Stimulated activated CD4-positive, alpha-beta T cell treated with anti-CD3 and anti-CD28 coated beads, Interleukin-12 subunit alpha, Interleukin-12 subunit beta, amount 100 ng/mL, for 4 hours (primary cell): ENCODE measurements at places on chromosomes 3 and 15.

GRCh38 chr3:150762662-150763121, 277 bp downstream of the SIAH2 start:
- DNase-seq: no peak

GRCh38 chr3:79253704-79254103, 514.1 kb downstream of the ROBO1 start:
- no peak for DNase-seq

GRCh38 chr3:128971421-128972100, 22.3 kb downstream of the CFAP92 start:
- DNase-seq: no peak

DNA sequence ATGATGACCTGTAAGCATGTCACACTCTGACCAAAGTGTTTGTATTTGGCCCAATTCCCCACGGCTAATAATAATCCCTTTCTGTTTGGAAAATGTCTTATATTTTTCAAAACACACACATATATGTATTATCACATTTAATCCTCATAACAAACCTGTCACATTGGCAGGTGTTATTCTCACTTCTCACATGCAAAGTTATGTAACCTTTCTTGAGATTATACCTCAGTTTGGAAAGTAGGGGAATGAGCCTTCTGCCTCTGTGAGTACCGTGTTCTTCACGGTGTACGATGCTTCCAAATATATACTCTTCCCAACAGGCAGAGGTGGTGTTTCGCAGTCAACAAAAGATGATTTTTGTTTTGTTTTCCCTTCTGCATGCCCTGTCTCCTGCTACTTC, 205.6 kb downstream of the TP63 start:
- DNase-seq: no peak

DNA sequence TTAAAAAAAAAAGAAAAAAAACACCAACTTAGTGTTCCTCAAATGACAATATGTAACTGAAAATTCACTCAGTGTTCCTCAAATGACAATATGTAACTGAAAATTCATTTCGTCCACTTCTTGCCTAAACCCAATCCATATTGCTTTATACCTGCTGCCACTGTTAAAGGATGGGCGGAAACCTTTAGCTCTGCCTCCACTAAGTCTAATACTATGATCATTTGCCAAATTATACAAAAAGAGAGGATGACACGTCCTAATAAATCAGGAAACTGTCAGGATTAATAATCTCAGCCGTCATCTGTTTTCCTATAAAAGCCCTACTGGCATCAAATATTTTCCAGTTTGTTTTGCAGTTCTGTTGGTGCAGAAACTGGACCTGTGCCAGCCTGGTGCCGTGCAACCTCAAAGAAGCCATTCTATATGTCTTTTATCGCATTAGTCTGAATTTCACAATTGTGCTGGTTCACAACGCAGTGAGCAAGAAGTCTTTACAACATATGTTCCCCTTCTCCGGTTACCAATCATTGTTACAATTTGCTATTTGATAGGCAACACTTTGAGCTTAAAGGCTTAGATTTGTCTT, 160.4 kb upstream of the KCNH8 start:
- no peak for DNase-seq

DNA sequence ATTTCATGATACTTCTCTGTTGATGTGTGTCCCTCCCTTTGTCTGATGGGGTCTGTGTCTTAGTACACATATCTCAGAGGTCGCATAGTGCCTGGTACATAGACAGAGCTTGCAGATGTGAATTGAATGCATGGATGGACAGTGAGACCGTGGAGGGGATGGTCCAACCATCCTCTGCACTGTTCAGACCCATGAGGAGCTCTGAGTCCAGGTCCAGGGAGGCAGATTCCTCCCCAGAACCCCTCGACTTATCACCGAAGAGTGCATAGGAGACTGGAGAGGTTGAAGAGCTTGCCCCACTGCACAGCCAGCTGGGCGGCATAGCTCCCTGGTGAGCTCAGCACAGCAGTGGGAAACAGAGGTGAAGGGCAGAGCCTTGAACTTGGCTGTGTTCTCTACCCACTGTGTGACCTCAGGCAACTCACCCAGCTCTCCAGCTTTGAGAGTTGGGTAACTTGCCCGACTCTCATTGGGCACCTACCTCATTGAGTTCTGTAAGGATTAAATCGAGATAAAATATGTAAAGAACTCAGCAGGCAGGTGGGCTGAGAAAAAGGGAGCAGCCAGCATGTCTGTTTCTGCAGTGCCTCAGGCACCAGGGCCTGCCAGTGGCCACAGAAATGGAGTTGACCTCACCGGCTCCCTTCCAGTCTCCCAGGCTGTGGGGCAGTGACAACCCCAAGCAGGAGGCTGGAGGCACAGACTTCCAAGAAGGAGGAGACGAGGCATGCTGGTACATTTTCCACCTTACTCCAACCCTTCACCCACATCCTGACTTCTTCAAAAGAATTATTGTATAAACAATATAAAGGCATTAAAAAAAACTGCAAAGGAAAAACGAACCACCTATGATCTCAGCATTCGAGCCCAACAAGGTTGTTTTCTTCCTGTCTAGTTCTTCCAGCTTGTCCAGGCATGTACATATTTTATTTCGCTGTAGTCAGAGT, 54.1 kb upstream of the TFRC start:
- no peak for DNase-seq

- DNase-seq: no peak
Measured at GRCh38 chr3:140397847-140398246, 280.0 kb upstream of the TRIM42 start.

GRCh38 chr3:43162230-43163084, 56.6 kb upstream of the POMGNT2 start:
- DNase-seq: no peak

- no peak for DNase-seq
Measured at GRCh38 chr15:92845126-92845508, 55.0 kb upstream of the CHD2 start.

GRCh38 chr3:138263104-138263503, 66.5 kb downstream of the NME9 start:
- no peak for DNase-seq

- DNase-seq: no peak
Measured at GRCh38 chr3:153688301-153689120, 432.7 kb upstream of the ARHGEF26 start.

DNA sequence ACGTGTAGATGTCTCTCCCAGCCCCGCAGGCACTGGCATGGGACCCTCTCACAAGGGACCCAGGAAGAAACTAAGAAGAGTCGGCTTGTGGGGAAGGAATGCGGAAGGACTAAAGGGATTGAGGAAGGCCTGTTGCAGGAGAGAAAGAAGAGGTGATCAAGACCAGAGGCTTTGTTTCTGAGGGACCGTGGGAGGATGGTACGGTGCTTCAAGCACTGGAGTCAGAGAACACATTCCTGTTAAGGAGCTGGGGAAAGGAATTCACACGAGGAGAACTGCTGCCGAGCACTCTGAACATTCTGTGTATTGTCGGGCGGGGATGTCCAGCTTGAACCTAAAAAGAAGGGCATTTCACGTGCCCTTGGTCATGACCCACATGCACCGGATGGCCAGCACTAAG, 91.4 kb downstream of the TAMM41 start:
- DNase-seq: no peak

DNA sequence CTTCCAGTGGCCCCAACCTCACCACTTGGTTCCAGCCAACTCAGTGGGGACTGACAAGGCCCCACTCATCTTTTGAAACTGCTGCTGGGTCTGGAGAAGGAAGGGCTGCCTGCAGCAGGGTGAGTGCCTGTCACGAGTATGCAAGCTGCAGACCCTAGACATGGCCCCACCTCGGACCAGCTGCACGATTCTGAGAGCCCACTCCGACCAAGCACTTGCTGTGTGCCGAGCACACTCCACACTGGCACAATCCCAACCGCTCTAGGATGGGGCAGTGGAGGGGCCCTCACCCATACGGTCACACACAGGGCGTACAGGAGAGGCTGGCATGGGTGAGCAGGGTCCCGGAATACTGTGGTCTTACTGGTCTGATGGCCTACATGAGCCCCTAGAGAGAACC, 8.0 kb upstream of the PLXND1 start:
- DNase-seq: no peak

DNA sequence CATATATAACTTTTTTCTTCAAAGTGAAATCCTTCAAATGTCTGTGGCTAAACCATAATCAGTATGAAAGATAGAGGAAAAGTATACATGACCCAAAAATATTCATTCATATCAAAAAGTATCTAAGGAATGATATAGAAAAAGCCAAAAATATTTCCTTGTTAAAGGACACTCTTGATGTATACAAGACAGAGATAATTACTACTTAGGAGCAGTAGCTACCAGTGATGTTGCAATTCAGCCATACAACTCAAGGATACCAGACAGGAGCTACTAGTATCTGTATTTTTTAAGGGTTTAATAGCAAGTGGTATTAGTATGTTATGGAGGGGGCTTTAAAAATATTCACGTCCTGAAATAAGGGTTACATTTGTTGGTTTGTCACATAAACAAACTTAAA, 37.0 kb downstream of the FBXL22 start:
- DNase-seq: no peak

- no peak for DNase-seq
Measured at GRCh38 chr3:121885386-121885785, 8.8 kb upstream of the SLC15A2 start.

- DNase-seq: no peak
Measured at GRCh38 chr3:29591579-29591978, 310.7 kb downstream of the RBMS3 start.

- DNase-seq: no peak
Measured at GRCh38 chr15:66290518-66290917, 2.9 kb upstream of the DIS3L start.

DNA sequence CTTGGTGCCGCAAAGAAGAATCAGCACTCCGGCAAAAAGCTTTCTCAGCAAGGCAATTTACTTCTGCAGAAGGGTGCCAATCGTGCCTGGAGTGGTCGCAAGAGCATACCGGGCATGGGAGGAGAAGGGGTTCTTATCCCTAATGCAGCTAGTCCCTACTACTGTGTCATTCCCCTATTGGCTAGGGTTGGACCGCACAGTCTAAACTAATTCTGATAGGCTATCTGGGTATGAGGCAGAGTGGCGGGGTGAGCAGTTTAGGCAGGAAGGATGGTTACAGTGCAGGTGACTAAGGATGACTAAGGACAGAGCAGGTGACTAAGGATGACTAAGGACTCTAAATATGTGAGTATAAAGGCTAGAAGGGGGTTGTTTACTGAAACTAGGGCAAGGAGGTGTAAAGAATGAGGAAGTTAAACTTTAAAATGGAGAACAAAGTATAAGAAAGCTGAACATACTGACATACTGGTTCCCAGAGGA, 52.9 kb downstream of the PGBD4 start:
- no peak for DNase-seq

GRCh38 chr3:122940628-122941086, 86.9 kb downstream of the SEMA5B start:
- no peak for DNase-seq

DNA sequence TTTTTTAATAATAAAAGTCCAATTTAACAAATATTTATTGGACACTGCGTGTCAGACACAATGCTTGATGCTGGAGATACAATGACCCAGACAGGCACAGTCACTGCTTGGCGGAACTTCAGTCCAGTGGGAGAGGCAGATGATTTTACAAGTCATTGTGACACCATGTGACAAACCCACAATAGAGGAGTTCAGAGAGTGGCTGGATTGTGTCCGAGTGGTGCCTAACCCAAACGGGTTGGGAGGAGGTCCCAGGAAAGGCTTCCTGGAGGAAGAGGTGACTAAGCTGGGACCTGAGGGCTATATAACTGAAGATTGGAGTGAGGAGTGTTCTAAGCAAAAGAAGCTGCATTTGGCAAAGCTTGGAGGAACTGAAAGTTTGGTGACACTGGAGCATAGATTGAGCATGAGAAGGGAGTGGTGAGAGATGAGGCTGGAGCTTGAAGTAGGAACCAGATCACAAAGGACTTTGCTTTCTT, 41.4 kb downstream of the CRTC3 start:
- no peak for DNase-seq

DNA sequence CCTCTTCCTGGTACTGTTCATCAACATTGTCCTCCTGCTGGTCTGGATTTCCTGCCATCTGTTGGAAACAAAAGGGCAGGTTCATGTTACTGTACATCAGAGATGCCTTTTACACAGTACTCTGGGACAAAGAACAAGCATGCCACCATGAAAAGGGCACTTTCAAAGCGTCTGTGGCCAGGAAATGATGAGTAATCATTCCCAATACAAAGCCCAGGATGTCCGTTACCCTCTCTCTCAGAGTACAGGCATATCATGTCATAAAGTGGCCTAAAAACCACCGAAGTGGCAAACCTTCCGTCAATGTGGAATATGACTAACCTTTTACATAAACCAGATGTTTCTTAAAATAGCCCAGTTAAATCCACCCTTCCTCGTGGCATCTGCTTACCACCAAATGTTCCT, 71.2 kb downstream of the GOLIM4 start:
- DNase-seq: no peak

DNA sequence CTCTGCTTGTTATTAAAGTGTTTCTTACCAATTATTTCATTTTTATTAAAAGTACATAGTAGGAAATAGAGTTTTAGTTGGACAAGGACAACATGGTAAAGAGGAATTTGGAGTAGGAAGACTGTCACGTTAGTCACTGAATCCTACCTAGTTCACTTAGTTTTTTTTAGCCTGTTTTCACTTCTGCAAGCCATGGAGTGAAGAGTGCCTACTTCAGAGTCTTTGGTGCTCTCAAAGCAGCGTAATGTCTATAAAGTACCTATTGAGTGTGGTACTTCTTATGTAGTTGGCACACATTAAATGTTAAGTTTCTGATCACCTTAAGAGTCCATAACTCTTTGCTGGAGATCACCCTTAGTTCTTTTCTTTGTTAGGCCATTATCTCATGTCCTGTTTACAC, 78.7 kb downstream of the LPP start:
- no peak for DNase-seq

DNA sequence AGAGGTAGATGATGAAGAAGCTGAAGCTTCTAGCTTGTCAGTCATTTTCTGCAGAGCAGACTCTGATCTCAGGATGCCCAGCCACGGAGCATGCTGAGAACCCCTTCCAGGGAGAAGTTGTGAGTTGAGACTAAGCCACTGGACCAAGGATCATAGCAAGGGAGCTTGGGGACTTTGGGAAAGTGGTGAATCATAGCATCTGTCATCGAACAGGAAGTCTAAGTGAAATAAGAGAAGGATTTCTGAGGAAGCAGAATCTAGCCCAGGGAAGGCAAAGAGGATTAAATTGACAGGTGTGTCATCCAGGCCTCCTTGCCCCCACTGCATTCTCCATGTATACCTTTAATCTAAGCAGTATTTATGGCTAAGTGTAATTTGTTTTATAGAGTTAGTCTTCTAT, 71.8 kb upstream of the TMEM108 start:
- no peak for DNase-seq

DNA sequence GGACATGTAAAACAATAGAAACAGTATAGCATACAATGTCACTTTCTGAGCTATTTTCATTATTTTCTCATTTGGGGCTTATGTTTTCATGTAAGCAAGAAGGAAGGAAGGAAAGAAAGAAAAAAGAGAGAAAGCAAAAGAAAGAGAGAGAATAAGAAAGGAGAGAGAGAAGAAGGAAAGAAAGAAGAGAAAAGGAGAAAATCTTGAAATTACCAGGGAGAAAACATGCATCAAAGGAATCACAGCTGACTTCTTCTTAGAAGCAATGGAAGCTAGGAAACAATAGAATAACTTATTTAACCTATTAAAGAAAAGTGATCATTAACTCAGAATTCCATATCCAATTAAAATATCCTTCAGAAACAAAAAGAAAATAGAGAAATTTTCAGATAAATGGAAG, 471.5 kb downstream of the OCA2 start:
- no peak for DNase-seq
